CD8-positive, alpha-beta T cell (primary cell): ENCODE measurements at places on chromosomes 12 and 14.

DNA sequence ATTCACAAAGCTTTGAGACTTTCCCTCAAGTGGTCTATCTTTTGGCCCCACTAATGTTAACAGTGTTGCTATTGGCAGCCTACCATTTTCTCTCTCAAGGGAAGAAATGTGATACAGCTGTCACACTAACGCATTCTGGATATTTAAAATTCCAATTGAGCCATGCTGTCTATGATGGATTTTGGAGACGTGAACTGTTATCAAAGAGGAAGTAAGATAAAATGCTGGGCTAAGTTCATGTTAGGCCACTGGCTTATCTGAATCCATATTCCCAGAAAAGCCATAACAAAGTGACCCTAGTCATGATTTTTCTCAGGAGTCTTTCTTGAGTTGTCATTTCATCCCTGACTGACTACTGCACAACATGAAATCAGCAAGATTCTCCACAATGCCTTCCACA, 200.2 kb downstream of the PHLDA1 start:
- DNase-seq: no peak

DNA sequence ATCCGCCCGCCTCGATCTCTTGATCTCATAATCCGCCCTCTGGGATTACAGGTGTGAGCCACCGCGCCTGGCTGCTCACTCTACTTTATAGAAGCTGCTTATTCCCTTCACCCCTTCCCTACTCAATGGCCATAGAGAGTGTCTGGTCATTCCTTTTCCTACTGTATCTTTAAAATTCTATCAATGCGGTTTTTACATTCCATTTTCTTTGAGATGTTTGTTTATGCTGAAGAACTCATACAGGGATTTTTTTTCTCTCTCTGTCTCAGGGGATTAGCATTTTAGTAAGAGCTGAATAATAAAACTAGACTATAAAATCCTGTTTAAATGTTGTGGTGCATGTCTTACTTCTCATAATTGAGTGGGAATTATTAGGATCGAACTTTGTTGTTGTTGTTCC, 218.6 kb upstream of the FOXN3 start:
- DNase-seq: no peak

DNA sequence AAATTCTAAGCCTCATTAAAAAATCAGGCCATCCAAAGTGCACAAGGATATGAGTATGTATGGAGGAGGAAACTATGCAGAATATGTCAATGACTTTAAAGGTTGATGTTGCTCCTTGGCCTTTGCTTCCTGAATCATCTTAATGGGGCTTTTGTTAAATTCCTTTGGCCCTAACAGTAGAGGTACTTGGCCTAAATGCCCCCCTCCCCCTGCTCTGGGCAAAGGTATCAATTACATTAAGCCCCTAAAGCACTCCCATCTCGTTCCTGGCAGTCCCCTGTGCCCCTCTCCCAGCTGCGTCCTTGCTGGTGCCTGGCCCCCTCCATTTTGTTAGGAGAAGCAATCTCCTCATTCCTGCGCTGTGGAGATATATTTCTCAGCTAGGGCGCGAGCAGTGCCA, 4.8 kb downstream of the COPZ1 start:
- no peak for DNase-seq

DNA sequence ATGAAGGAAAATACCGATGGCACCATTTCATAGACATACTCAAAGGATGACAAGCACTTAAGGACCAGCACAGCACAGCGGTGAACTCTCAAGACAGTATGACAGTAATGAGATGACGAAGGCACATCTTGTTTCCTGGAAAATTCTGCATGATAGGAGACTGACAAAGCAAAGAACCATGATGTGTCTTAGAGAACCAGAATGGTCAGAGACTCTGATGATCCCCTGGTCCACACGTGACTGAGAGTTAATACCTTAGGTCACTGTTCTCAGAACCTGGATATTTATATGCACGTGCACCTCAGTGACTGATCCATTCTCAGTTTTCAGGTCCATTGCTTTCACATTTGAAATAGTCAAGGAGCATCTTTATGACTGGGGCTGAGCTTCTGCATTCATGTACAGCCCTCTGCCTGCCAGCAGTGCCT, 35.3 kb downstream of the PROX2 start:
- no peak for DNase-seq

GRCh38 chr12:103422328-103422727, 73.4 kb downstream of the C12orf42 start:
- DNase-seq: no peak

- peak; percentile 26 for DNase-seq
Observed at GRCh38 chr12:104219908-104220404, 4.4 kb downstream of the TXNRD1 start.

GRCh38 chr12:12786351-12786705, 869 bp downstream of the APOLD1 start:
- DNase-seq: no peak

DNA sequence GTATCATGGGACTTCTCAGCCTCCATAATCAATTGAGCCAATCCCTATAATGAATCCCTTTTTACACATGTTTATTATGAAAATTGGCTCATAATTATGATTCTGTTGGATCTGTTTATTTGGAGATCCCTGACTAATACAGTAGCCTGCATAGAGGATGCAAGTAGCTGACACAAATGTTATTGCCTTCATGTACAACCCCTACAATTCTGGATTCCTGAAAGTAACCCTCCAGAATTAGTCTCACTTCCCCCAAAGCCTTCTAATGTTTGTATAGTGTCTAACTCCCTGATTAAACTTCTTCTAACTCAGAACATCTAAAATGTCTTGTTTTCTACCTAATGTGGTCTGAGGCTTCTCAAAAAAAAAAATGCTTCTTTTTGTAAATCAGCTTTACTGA, 6.6 kb upstream of the SMIM10L1 start:
- no peak for DNase-seq

- no peak for DNase-seq
Observed at GRCh38 chr14:58078471-58078870, 73.5 kb downstream of the ARMH4 start.

GRCh38 chr12:53924521-53925405, 13.9 kb upstream of the HOXC13 start:
- no peak for DNase-seq

DNA sequence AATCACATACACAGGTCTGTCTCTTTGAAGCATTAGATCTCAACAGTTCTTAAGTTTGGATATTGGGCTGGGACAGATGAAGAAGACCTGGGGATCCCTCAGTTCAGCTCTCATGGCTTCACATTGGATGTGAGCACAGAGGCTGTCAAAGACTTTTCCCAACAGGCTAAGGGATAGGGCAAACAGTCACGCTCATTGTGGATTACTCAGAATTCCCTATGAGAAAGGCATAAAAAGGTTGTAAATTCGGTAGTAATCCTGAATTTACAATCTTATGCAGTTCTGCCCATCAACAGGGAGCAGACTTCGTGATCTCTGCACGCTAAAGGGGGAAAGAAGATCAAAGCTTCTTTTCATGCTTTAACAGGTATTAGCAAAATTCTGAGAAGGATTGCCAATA, 448.4 kb downstream of the DAD1 start:
- no peak for DNase-seq

DNA sequence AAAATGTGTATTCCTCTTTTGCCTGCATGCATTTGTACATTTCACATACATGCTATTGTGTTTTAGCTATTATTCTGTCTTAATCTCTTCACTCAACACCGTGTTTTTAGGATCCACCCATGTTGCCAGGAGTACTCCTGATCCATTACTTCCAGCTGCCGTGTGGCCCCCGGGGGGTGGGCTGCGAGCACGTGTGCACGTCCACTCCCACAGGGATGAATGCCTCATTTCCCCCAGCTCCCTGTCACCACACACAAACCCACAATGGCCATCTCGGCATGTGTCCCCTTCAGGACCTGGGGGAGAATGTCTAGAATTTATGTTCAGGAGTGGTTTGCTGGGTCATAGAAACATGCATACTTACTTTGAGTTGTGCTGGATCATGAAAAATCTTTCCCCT, 62.7 kb upstream of the ACTN1 start:
- no peak for DNase-seq

DNA sequence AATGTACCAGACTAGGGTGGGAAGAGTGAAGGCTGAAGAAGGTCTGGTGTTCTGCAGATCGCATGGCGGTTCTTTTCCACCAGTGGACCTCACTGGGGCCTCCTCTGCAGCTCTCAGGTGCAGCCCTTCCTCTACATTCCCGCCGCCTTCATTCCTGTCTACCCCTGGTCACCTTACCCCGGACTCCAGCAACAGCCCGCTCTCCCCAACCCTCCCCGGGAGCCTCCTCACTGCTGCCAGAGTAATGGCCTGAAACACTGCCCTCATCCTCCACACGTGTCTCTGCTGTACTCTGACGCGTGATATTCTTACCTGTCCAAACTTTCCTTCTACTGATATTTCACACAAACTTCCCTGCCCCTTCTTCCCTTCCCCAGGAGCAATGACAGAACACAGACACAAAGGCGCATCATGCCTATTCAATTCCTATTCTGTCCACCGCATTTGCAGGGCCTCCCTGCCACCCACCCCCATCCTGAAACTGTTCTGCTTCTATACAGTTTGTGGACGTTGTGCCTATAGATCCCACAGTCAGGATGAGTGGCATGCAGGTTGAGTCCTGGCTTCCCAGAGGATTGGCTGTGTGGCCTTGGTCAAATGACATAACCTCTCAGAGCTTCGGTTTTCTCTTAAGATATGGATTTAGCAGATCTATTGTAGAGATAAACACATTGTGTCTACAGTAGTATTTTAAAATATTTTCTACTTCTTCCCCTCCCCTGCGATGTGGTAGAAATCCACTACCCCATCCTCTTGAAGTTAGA, 1.7 kb upstream of the NUAK1 start:
- DNase-seq: no peak

- DNase-seq: no peak
Observed at GRCh38 chr12:45933504-45933903, 56.9 kb downstream of the SCAF11 start.
